ENCODE measurements at places on chromosomes 2 and 18.

GRCh38 chr2:206805887-206806607 is 40.6 kb downstream of the FASTKD2 start:
- DNase-seq = no peak

- no peak for DNase-seq
These were observed 293.9 kb upstream of the SYT4 start for GRCh38 chr18:43571078-43571689.

DNA sequence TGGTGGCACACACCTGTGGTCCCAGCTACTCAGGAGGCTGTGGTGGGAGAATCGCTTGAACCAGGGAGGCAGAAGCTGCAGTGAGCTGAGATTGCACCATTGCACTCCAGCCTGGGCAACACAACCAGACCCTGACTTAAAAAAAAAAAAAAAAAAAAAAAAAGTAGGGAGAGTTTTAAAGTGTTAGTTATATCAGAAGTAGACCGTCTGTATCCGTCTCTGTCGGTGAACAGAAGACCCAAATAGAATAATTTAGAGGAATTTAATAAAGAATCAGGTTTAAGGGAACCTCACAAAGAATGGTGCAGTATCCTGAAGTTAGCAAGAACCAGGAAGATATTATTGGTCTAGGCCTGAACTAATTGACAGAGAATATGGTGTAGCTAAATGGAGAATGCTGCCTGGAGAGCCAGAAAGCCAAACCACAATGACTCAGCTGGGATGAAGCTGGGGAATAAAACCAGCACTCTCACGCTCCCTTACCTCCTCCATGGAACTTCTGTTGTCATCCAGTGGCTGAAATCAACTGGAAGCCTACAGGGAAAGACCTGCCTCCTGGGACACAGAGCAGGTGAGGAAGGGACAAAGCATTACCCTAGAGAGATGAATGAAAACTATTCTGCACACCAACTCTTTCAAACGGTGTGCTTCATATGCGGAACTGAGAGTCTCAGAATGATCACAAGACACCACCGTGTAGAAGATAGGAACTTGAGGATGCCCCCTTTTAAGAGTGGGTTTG is 39.1 kb upstream of the PLEKHM3 start:
- DNase-seq = no peak

DNA sequence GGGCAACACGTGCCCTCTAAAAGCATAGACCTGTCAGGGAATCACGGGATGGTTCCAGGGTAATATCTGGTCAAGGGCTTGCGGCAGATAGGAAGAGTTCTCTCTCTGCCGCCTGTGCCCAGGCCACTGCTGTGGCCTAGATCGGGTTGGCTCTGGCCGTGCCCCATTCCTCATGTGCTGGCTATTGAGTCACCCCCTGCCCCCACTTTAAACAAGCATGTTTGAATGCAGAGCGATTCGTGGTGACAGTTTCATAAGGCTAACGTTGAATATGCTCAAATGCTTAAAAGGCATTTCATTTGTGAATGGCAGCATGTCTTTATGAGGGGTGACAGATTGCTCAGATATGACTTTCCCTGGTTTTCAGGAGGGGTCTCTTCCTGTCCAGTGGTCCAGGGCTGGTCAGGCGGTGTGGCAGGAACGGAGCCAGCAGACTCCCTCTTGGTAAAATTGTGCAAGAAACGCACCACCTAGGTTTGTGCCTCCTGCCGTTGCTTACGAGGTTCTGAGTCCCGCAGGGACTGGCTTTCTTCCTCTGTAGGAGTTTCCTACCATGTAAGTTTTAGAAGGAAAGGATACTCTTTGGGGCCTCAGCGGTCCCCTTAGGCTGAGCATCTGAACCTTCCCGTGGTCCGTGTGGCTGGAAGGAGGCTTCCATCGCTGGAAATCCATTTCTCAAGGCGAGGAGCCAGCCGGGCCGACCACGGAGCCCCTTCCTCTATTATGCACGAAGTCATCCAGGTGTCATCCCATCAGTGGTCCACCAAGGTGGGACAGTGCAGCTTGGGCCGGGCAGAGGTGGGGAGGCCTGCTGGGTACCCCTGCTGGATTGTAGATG is 50.2 kb downstream of the AGAP1 start:
- DNase-seq = no peak

DNA sequence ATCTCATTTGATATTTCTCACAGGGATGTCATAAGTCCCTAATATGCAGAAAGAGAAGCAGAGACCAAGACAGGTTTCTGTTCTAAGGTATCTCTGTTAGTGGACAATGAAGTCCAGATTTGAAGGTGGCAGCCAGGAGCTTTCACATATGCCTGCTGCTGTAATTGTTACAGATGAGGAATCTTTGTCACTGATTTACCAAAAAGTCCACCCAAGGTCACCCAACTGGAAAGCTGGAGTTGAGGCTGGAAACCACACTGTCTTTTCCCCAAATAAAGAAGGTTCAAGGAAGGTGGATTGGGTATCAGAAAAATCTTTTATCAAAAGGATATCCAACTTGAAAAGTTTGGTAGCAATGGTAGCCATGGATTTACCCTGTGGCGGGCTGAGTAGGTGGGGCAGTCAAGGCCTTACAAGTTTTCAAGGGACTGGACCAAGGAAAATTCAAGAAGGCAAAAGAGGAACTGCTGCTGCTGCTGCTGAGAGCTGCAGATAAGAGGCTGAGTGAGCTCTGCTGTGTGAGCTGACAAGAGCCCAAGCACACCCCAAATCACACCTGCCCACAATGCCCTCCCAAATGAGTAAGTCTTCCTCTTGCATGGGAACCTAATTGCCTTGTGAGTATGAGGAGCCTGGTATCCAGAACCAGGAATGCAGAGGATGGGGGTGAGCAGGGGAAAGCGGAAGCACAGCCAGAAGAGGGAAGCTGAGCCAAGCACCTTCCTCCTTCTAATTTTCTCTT is 241.2 kb downstream of the ANAPC1 start:
- no peak for DNase-seq

- no peak for DNase-seq
These were observed 32.2 kb downstream of the FSHR start for GRCh38 chr2:49122107-49122506.

GRCh38 chr2:12787891-12788801 is 71.4 kb downstream of the TRIB2 start:
- DNase-seq = no peak

DNA sequence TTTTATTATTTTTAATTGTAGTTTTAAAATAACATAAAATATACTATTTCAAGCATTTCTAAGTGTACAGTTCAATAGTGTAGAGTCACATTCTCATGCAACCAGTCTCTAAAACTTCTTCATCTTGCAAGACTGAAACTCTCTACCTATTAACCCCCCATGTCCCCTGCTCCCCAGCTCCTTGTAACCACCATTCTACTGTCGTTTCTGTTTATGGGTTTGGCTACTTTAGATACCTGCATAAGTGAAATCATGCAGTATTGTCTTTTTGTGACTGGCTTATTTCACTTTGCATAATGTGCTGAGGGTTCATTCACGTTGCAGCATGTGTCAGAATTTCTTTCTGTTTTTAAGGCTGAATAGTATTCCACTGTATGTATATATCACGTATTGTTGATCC is 139.4 kb downstream of the SMAD7 start:
- no peak for DNase-seq

DNA sequence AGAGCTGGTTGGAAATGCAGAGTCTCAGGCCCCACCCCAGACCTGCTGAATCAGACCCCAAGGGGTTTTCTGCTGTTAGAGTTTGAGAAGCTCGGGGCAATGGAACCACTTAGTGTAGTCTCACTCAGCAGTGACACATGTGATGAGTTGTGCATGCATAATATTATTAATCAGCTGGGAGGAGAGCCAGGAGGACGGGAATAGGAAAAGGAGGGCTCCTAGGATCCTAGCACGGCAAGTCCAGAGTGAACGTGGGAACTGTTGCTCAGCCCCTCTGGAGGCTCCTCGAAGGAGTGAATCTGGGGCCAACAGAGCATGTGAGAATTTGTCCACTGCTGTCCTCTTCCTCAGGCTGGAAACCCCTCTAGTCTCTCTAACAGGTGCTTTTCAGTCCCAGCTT is 87.1 kb downstream of the HS1BP3 start:
- DNase-seq = no peak

- DNase-seq = no peak
These were observed 266.9 kb upstream of the DPP10 start for GRCh38 chr2:114175507-114175906.

DNA sequence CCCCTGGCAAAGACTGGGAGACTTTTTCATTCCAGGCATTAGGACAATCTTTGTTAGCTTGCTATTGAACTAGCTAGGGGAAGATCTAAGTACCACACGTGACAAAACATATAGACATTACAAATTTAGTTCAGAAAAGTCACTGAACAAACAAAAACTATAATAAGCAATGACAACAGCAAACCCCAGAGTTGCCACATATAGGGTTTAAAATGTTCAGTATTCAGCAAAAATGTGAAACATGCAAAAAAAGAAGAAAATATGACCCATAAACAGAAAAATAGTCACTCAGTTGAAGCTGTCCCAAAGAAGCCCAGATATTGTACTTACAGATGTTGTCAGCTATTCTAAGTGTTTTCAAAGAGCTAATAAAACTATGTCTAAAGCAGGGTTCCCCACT is 431.1 kb upstream of the CDH2 start:
- DNase-seq = no peak

DNA sequence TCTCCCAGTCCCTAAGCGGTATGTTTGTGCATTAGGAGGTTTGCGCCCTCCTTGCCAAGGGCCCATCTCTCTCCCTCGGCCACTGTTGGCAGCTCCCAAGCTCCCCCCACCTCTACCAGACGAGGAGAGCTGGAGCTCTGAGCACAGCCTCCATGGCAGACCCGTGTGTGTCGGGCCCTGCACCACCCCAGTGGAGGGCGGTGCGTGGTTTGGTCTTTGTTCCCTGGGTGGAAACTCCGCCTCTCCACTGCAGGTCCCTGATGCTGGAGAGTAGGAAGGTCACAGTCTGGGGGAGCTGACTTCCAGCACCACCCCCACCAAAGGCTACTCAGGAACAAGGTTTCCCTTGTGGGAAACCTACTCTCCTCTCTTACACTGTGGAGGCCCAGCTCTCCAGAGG is 162.6 kb upstream of the FHL2 start:
- no peak for DNase-seq

- no peak for DNase-seq
These were observed 130.2 kb downstream of the NCKAP5 start for GRCh38 chr2:133438026-133438425.

GRCh38 chr2:222159221-222159620 is 139.6 kb downstream of the PAX3 start:
- no peak for DNase-seq

DNA sequence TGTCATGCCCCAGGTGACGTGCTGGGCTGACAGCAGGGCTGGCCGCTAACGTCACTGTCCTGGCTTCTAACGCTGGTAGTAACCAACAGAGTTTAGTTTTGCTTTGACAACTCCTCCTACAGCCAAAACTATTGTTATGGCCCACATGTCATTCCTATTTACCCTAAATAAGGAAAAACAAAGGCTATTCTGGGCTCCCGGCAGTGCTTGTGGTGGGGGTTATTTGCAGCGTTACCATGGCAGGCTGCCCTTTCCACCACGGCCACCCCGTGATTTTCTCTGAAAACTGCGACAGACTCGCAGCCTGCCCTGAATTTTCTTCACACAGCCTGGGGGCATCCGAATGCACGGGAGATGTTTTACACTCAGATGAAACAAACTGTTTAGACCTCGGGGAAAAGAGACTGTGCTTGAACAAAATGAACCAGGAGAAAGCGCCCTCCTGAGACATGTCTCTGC is 115.2 kb downstream of the FAM210A start:
- no peak for DNase-seq

DNA sequence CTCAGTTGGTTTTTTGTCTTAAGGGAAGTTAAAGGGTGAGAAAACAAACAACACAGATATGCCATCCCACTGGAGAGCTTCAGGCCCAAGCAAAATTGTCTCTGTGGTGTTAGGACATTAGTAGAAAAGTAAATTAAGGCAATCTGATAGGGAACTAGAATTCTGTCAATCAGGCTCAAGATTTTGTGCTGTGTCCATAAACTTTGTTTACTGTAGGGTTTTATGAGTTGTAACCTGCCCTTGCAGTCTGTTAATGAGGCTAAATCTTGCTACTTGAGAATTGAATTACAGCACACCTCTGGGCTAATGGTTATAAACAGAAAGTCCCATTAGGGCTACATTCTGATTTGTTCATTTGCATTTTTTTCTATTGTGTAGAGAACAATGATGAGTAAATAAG is 78.0 kb upstream of the OTX1 start:
- no peak for DNase-seq

DNA sequence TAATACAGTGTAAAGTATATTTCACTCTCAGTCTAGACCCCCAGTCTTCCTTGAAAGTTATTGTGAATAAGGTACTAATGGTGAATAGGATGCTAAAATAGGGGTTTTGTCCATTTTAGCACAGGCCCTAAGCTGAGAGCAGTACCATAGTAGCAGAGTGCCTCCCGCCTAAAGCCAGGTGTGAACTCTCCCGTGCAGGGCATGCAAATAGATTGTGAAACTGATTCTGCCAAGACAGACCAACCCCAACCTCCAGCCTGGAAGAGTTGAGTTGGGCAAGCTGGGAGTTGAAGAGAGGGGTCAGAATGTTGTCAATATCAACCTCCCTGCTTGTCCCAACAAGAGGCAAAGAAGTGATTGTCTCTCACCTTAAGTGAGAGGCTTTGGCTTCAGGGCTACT is 97.4 kb upstream of the CYRIA start:
- DNase-seq = no peak

DNA sequence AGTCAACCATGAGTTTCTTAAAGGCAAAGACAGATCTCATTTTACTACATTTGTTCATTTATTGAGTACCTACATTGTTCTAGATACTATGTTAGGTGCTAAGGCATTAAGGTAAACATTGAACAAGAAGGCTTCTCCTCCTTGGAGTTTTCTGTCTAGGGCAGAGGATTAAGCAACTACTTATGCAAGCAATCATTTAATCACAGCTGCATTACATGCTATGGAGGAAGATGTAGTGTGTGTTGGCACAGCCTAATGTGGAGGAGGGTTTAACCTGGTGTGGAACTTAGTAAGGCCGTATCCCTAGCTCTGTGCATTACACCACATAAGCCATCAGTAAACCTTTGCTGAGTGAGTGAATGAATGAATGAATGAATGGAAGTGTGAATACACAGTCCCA is 106.5 kb upstream of the MAP3K20 start:
- no peak for DNase-seq

DNA sequence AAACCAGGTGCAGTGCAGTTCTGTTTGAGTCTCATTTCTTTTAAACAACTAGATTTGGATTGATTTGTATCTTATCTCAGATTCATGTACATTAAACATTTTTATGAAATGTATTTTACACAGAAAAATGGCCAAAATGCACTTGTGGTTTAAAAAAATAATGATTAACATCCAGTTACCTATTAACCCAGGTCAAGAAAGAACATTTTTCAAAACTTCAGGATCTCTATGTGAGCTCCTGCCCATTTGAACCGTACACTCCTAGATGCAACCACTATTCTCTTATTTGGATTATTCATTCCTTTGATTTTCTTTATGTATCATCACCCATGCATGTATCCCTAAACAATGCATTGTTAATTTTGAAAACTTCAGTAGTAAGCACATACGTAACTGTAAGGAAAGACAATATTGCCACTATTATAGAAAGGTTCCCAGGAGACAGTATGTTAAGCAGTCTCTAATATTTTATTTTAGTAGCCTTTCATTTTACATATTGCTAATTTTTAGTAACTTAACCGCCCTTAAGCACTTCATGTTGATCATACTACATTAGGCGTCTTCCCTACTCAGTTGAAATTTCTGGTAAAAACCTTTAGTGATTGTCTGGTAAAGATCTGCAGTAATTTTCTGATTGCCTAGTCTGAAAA is 22.7 kb downstream of the RNF138 start:
- no peak for DNase-seq

Data from activated CD4-positive, alpha-beta T cell treated with anti-CD3 and anti-CD28 coated beads, Interleukin-2, amount 50 U/mL, for 24 hours (primary cell).